ENCODE measurements at places on chromosomes 1 and 21.
A peak's percentile ranks its signal among the peaks of the same experiment; 100 is the strongest.

GRCh38 chr1:183180634-183181056, 5.4 kb upstream of the LAMC2 start:
- DNase-seq: no peak

- DNase-seq: no peak
Measured at GRCh38 chr1:109386054-109386717, 11.5 kb downstream of the SORT1 start.

DNA sequence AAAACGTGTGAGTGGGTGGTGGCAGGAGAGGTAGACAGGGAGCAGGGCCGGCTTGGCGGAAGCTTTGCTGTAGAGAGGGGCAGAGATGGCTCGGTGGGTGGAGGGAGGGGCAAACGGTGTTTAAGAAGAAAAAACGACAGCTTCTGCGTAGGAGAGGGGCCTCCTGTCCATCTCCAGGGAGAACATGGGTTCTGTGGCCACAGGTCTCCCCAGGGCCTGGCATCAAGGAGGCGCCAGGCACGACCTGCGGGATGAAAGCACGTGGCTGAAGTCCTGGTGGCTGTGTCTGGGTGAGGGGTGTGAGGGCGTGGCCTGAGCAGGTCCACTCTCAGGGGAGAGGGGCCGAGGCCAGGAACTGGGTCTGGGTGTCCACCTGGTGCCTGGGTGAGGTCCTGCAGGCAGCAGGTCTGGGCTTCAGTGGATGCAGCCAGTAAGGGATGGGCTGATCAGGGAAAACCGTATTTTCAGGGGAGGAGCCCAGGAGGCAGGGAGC, 940 bp upstream of the PRKCZ start:
- no peak for DNase-seq

- DNase-seq: no peak
Measured at GRCh38 chr1:19605967-19606366, 38.1 kb upstream of the NBL1 start.

DNA sequence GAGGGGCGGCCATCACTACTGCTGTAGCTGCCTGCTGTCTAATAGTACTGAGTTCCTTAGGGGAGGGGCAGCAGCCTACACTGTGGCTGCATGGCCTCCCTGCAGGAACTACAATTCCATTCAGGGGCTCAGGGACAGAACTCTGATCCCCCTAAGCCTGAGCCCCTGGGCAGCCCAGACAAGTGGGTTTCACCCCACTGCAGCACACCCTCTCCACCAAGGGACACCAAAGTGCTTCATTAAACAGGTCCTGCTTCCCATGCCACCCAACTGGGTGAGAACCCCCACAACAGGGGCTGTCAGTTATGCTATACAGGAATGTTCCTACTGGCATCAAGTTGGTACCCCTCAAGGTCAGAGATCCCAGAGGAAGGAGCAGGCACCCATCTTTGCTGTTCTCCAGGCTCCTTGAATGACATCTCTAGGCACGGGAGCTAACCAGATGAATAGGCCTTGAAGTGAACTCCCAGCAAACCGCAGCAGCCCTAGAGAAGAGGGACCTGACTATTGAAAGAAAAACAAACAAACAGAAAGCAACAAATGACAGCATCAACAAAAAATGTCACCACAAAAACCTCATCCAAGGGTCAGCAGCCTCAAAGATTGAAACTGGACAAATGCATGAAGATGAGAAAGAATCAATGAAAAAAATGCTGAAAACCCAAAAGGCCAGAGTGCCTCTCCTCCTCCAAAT, 437.4 kb downstream of the NUF2 start:
- no peak for DNase-seq

DNA sequence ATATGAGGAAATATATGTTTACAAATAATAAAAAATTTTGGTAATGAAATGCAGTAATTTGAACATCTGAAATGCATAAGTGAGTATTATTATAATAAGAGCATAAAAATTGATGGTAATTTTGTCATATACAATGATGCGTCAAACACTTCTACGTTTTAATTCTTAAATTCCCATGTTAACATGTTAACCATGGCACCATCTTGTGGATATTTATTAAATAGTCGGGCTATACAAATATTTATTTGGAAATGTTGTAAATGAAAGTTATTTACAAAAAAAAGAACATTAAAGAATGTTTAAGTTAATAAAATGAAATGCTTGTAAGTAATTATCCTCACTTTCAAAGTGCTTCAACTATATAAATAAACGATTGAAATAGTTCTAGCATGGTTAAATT, 57.2 kb upstream of the C1orf185 start:
- DNase-seq: no peak

GRCh38 chr1:155178441-155179111, 4.9 kb downstream of the TRIM46 start:
- peak; percentile 20 for DNase-seq

DNA sequence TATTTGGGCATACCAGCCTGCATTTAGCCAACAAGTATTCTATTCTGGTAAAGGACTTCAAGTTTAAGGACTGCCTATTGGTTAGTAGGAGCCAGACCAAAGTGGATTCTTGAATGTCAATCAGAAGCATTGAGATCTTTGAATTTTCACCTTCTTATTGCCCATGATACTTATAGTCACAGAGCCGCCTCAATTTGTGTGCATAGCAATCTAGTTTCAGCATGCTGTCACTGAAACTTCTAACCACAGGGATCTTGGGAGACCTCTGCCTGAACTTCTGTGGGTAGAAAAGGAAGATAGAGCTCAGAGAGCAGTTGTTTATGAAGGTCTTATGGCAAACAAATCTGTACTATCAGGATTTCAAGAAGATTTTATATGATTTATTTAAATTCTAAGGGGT, 501.4 kb upstream of the USP24 start:
- no peak for DNase-seq

DNA sequence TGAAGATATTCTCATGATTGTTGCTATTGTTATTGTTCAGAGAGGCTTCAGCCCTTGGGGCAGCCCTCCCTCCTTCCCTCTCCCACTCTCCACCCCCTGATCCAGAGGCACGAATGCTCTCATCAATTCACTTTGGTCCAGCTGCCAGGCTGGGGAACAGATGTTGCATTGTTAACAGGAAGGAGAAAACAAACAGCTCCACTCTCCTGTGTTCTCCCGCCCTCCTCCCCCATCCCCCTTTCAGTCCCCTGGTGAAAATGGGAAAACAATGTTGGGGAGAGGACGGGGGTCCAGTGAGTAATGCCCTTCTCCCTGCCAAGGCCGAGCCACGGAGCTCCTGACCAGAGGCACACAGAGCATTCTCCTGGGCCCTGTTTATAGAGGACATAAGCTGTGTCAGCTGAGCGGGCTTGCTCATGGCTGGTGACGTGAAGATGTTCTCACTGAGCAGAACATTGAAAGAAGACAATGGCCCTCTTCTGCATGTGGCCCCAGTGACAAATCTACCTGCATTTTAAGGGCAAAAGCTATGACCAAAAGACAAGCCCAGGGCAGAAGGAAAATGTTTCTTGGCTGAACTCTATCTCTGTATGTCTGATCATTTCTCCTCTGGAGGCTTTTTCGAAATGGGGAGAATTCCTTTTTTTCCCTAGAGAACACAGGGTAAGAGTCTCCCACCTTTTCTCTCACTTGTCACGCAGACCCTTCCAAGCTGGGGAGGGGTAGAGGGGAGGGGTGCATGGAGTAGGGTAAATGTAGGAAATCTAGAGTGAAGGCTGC, 111.7 kb downstream of the GLUL start:
- DNase-seq: peak; percentile 93

DNA sequence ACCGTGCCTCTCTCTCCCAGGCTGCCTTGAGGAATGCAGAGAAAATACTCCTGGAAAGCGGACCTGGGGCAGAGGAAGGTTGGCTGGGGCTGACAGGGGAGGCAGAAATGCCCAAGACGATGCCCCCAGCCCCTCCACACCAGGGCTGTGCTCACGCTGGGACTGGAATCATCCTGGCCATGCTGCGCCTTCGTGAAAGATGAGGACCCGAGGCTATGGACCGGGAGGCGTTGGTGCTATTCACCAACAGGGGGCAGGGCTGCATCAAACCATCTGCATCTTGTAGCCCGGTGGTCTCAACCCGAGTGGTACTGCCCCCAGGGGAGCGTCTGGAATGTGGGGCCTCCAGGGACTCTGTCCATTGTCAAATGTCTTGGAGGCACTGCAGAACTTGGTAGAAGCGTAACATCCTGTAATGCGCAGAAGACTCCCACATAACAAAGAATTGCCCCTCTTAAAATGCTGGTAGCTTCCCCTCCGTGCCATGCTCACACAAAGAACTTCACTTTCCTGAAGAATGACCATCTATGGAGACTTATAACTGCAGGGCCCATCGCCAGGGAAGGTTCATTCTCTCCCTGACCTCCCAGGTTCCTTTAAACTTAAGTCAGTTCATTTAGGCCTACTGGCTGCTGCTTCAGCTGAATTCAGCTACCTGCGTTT, 251.2 kb downstream of the RRAGC start:
- peak; percentile 43 for DNase-seq

DNA sequence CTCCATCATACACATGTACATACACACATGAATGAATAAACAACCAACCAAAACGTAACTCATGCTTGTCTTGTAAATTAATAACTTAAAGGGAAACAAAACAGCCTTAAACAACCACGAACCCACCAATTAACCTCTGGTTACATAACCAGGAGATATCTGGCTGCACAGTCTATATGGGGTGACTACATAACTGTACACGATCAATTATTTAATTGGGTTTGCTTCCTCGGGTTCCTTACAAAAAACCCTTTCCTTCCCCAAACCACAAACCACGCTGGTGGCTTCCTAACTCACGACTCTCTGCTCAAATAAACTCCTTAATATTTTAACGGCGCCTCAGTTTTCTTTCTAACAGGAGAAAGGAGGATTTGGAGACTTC, 744 bp downstream of the ZNF670 start:
- DNase-seq: no peak

GRCh38 chr21:21230672-21231071, 232.5 kb downstream of the NCAM2 start:
- DNase-seq: no peak

GRCh38 chr1:37851782-37852210, 7.6 kb downstream of the MTF1 start:
- DNase-seq: no peak

GRCh38 chr1:226638608-226639007, 90.0 kb downstream of the STUM start:
- no peak for DNase-seq

Measured in head of caudate nucleus (tissue), 42 donors.